ENCODE measurements at places on chromosomes 13 and 19. TPM values are rescaled to one million over a fixed set of nuclear protein-coding genes. Genes with fewer than 3 reads are reported as not detected.

The ZNF528 gene
- 66.5 TPM for polyA plus RNA-seq

DNA sequence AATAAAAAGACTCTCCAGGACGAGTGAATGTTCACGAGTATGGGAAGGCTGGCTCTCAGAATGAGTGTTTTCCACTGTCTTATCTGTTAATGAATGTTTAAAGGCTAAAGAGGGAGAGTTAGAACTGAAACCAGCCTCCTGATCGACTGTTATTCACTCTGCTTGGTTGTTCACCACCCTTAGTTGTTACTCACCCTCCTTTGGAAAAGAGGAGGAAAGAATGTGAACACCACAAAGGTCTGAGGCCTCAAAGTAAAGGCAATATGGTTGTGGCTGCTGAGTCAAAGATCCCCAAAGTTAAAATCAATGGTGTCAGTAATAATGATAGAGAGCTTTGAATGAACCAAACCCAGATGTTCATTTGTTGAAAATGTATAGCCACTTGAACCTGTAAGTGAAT lies 1793.2 kb upstream of the PCDH20 start:
- no peak for DNase-seq

The GRK1 gene
- 1.2 TPM for polyA plus RNA-seq

The SERP2 gene
- 9.3 TPM for polyA plus RNA-seq

- DNase-seq = no peak
These were observed 1.4 kb downstream of the ZNF780B start for GRCh38 chr19:40054632-40055031.

The IL4I1 gene
- 1.6 TPM for polyA plus RNA-seq

DNA sequence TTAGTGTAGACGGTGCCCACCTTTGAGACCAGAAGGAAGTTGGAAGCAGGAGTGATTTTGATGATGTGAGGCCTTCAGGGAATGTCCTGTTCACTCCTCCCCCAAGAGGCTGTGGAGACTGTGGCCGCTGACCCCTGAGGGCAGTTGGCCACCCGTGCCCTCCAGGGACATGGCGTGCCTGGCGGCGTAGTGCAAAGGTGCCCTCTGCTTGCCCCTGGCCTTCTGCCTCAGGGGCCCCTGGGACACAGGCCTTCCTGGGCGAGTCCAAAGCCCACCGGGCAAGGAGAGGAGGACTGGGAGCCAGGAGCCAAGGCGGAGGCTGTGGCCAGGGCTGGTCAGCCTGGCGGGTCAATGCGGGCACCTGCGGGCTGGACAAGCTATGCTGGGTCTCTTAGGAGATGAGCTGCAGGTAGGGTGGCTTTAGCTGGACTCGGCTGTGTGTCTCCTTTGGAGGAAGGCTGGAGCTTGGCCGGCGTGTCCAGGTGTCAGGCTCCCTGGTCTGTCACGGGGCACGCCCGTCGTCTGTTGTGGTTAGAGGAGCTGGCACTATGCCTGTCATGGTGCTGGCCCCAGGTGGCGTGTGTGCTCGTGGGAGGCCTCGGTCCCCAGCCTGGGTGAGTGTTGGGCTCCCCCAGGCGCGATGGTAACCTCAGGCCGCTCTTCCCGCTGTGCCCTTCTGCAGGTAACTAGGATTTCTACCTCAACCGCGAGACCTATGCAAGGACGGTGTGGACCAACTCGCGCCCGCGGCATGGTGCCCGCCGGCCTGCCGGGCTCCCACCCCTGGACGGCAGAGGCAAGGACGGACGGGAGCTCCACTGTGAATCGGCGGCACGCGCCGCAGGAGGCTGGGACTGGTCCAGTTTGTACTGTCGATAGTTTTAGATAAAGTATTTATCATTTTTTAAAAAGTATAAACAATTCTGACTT lies 6.8 kb downstream of the PLEKHJ1 start:
- no peak for DNase-seq

GRCh38 chr13:57748096-57748495 lies 116.6 kb downstream of the PCDH17 start:
- no peak for DNase-seq

The SIAH3 gene
- 0.11 TPM for polyA plus RNA-seq

GRCh38 chr19:10816691-10817090 lies 19.3 kb downstream of the TMED1 start:
- DNase-seq = no peak

DNA sequence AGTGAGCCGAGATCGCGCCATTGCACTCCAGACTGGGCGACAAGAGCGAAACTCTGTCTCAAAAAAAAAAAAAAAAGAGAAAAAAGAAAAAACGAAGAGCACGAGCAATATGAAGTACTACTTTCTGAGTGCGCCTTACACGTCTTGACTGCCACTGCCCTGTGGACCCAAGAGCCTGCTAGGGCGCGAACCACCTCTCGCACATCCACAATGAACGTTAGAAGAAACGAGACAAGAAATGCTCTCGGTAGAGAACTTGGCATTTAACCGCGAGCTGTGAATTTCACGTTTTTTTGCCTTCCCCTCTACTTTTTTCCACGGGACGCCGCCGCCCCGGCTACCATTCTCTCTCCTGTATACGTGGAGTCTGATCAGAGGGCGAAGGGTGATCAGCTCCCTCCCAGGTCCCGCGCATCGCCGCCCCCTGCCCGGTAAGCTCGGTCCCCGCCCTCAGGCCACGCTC lies 454 bp downstream of the TIMM44 start:
- no peak for DNase-seq

GRCh38 chr19:46392837-46393236 lies 20.5 kb downstream of the CCDC8 start:
- DNase-seq = no peak

The ARHGAP45 gene
- polyA plus RNA-seq = 10.5 TPM

GRCh38 chr19:49098795-49099194 lies 13.5 kb downstream of the SNRNP70 start:
- DNase-seq = no peak

The ERICH6B gene
- polyA plus RNA-seq = 1.5 TPM

DNA sequence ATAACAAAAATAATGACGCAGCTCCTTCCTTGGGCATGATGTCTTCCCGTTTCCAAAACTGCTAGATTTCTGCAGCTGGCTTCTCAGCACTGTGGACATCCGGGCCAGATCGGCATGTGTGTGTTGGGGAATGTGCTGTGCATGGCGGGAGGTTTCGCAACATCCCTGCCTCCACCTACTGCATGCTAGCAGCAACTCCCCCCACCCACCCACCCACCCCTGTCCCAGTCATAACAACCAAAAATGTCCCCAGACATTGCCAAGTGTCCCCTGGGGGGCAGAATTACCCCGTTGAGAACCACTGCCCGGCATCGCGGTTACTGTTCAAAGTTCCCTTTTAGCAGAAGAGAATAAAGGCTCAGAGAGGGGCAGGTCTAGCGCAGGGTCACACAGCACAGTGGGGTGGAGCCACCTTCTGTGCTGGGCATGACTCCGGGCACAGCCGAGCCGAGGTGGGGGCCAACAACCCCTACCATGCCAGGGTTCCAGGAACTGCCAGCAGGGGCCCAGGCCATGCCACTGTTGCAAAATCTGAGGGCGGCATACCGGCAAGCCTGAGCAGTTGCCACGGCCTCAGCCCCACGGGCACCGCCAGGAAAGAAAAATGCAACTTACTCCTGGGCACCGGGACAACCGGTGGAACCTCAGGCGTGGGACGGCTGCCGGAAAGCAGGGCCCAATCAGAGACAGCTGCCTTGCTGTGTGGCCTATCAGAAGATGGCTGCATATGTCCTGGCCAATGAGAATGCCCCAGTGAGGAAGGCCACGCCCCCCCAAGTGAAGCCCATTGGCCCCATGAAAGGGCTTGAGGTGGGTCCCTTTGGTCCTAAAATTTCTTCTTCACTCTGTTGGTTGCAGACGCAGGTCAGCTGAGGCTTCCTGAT lies 22.5 kb upstream of the NFIC start:
- peak; percentile 79 for DNase-seq

DNA sequence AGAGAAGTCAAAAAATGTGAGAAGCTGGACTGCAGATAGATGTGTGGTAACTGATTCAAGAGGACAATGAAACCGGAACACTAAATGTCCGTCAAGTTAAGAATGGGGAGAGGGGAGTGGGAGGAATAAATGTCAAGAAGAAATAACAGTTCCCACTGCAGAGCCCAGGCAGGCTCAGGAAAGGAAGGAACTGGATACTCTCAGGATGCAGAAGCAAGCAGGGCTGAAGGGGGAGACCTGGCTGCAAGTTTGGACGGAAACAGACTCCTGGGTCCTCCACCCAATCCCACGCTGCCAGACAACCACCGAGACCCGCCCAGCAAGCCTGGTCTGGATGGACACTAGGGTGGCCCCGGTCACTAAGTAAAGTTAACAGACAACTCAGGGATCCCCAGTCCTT lies 18.1 kb downstream of the TUBGCP3 start:
- no peak for DNase-seq

DNA sequence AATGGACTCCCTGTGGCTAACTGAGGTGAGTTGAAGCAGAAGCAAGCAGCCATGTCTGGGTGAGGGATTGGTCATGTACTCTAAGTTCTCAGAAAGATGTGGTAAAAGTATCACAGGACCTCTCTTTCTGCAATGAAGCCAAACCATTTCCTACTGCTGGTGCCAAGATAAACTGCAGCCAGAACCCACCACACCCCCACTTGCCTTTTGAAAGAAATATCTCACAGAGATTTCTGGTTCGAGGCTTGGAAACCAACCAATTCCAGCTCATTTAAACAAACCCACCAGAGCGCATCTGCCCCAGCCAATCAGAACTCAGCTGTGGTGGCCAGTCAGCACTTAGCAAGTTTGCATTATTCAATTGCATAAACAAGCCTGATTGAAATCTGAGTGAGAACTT lies 204.5 kb upstream of the ATXN8OS start:
- DNase-seq = no peak

The ZNF429 gene
- 28.2 TPM for polyA plus RNA-seq

The RELB gene
- polyA plus RNA-seq = 4.1 TPM
